T-helper 2 cell treated with Interferon-gamma antibody and Interleukin-4, amounts not matched to agents 100 ng/mL and 5 ng/mL, for 36 hours (primary cell): ENCODE measurements at places on chromosomes 5 and 9. TPM values are rescaled to one million over a fixed set of nuclear protein-coding genes. Genes with fewer than 3 reads are reported as not detected.

The TBC1D2 gene
- total RNA-seq = 4.0 and 5.0 TPM in 2 replicates

The SPATA31D4 gene
- total RNA-seq = not detected in 2 replicates

The ARID3C gene
- 0.14 TPM in 2 replicates for total RNA-seq

The BHMT gene
- total RNA-seq = not detected in 2 replicates

The SOX30 gene
- total RNA-seq = 0.11 and 0.16 TPM in 2 replicates

The CD72 gene
- total RNA-seq = 7.0 and 7.3 TPM in 2 replicates

The SLC9A3 gene
- 1.5 and 1.6 TPM in 2 replicates for total RNA-seq
